HAP-1 (cell line): ENCODE measurements at places on chromosomes 2 and 18.

DNA sequence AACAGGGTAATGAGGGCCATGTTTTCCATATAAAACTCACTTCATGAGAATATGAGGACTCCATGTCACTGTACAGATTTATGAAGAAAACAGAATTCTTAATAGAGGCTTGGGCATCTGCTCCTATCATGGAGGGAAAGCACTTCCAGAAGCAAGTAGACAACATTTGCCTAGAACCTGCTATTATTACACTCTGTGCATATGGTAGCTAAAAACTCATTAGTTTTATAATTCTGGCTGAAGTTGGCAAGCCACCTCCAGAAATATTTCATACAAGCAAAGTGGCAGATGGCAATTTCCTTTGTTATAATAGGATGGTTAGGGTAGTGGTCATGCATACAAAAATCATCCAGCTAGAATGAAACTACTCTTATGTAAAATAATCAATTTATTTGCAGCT, 65.8 kb upstream of the TLK1 start:
- no peak for DNase-seq

DNA sequence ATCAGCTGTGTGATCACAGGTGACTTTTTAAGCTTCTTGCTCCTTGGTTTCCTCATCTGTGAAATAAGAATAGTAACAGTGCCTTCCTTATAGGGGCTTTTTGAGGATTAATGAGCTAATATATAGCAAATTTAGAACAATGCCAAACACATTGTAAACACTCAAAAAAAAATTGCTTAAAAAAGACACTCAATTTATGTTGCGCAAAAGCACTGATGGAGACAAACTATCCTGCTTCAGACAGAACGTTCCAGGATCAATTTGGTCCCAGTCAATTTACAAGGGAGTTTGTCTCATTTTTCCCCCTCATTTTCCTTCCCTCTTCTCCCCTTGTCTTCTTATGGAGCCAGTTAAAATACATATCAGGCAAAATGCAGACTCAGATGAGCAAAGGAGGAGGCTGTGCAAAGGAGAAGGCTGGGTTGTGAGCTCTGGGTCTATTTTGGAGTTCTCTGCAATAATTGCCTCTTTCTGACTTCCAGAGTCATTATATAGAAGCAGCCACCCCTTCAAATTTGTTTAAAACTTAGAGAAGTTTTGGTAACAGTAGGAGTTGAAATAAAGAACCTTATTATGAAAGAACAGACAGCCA, 83.7 kb downstream of the SOCS6 start:
- no peak for DNase-seq

DNA sequence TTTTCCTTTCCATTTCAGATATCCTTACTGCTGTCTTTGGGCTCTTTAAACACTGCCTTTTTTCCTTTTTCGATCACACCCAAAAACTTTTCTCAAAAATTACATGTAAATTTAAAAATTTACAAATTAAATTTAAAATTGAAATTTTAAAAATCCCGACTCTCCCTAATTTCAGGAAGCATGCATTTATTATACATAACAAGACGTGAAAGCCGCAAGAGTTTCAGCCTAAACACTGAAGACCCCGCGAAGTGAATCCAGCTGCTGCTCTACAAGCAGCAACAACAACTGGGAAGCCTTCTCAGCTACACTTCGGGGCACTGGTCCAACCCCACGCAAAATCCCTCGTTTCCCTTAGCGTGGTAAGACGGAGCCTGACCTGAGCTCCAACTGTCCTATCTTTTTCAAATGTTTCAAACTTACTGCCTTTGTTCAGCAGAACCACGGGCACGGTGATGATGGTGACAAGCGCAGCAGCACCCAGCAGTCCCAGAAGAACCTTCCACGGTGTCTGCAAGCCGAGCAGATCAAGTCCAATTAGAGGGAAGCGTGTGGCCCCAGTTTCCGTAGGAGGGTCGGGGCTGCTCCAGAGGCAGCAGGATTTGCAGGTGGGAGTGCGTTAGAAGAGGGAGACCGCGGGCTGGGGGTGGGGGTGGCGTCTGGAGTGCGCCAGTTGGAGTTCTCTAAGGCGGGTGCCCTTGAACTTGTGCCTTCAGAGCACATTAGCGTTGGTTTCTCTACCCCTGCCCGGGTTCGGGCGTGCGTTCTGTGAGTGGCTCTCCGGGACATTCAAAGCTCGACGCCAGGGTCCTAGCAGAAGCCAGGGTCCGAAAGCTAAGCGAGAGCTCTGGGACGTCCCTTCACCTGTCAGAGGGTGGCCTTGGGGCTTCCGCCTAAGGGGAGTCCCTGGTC, 783 bp downstream of the DPP4 start:
- peak; percentile 9 for DNase-seq

- DNase-seq: no peak
Measured at GRCh38 chr2:182545420-182546167, 118.8 kb upstream of the PDE1A start.

GRCh38 chr18:50879302-50880118, 592 bp downstream of the ME2 start:
- DNase-seq: peak; percentile 42

GRCh38 chr18:60060026-60060425, 160.2 kb downstream of the PMAIP1 start:
- DNase-seq: no peak

GRCh38 chr18:33424266-33424946, 16.1 kb downstream of the CCDC178 start:
- DNase-seq: no peak

GRCh38 chr2:61220768-61221167, 58.8 kb downstream of the C2orf74 start:
- DNase-seq: no peak

DNA sequence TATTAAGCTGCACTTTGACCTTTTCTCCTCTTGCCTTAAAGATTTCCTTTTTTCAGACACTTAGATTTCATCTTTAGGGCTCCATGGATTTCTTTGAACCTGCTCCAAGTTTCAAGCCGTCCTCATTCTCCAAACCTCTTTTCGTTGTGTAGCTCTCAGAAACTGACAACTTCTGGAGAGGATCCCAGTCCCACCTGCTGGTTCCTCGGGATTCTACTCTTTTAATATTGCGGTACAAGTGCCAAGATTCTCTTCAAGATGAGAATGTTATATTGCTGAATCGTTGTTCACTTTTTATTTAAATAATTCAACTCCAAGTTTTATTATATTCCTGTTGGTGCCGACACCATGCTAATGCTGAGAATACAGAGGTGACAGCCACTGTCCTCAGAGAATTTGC, 141.1 kb downstream of the CDH20 start:
- no peak for DNase-seq

GRCh38 chr18:3911413-3911812, 461.4 kb downstream of the TGIF1 start:
- DNase-seq: no peak

- no peak for DNase-seq
Measured at GRCh38 chr2:77328134-77328931, 193.8 kb downstream of the LRRTM4 start.

DNA sequence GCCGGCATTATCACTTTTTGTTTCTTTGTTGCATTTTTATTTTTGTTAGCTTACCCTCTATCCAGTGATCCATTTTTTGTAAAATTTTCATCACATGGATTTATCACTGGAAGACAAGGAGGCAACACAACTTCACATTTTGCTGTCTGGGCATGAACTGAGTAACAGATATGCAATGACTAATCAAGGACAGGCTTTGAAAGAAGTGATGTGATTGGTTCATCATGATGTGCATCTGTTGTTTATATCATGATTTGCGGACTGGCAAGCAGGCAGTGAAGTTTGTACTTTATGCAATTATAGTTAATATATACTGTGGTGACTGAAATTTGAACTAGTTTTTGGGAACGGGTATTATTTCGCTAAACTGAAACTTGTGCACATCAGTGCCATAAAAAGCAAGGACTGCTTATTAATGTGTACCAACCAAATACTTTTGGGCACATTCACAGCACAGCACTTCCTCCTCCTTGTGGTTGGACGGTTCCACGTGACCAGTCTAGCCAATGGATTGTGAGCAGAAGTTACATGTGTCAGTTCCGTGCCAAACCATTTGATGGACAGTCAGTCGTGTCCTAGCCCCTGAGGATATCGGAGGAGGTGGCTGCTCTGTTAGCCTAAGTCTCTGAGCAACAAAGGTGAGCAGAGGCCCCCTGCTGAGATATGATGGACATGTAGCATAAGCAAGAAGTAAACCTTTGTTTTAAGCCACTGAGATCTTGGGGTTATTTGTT, 201.4 kb upstream of the SIX2 start:
- no peak for DNase-seq

- DNase-seq: peak; percentile 40
Measured at GRCh38 chr2:36459725-36460137, 104.2 kb downstream of the CRIM1 start.

- no peak for DNase-seq
Measured at GRCh38 chr2:72350852-72351251, 203.2 kb upstream of the CYP26B1 start.

- DNase-seq: no peak
Measured at GRCh38 chr2:133809485-133809884, 241.2 kb upstream of the NCKAP5 start.

GRCh38 chr2:98343285-98343684, 3.0 kb upstream of the CNGA3 start:
- DNase-seq: no peak

- no peak for DNase-seq
Measured at GRCh38 chr2:167508709-167509108, 620.4 kb downstream of the XIRP2 start.

GRCh38 chr2:226673314-226673723, 126.3 kb downstream of the IRS1 start:
- no peak for DNase-seq

GRCh38 chr18:59057969-59058368, 81.7 kb upstream of the SEC11C start:
- DNase-seq: peak; percentile 51

DNA sequence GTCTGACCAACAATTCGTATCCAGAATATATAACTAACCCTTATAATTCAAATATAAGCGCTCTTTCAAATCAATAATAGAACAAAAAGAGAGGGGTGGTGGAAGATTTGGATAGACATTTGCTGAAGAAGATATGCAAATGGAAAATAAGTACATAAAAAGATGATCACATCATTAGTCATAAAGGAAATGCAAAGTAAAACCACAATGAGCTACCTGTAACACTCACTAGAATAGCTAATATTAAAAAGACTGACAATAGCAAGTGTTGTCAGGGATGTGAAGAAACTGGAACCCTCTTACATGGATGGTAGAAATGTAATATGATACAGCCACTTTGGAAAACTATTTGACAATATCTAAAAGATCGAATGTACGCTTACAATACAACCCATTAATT, 84.9 kb upstream of the MRPS9 start:
- DNase-seq: no peak

GRCh38 chr2:49359721-49360406, 205.5 kb upstream of the FSHR start:
- DNase-seq: no peak

DNA sequence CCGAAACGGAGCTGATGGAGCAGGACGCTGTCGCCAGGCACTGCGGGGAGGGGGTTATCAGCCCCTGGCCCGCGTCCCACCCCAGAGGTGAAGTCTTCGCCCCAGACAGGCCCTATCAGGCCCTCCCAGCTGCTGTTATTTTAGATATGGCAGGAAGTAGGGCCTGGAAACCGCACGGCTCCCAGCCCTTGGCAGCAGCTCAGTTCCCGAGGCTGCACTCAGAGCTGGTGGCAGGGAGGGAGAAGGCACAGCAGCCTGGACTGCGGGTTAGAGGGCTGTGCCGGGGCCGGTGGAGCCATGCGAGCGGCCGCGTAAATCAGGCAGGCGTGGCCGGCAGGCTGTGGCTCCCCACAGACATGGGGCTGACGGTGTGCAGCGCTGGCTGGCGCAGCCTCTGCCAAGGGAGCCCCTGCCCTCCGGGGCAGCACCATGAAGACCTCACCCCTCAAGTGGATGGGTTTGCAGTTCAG, 111.4 kb downstream of the NFATC1 start:
- DNase-seq: no peak
